ENCODE measurements at places on chromosomes 1 and 21.

- DNase-seq, result no peak
Measured at GRCh38 chr1:200889571-200889970, 5.1 kb upstream of the INAVA start.

DNA sequence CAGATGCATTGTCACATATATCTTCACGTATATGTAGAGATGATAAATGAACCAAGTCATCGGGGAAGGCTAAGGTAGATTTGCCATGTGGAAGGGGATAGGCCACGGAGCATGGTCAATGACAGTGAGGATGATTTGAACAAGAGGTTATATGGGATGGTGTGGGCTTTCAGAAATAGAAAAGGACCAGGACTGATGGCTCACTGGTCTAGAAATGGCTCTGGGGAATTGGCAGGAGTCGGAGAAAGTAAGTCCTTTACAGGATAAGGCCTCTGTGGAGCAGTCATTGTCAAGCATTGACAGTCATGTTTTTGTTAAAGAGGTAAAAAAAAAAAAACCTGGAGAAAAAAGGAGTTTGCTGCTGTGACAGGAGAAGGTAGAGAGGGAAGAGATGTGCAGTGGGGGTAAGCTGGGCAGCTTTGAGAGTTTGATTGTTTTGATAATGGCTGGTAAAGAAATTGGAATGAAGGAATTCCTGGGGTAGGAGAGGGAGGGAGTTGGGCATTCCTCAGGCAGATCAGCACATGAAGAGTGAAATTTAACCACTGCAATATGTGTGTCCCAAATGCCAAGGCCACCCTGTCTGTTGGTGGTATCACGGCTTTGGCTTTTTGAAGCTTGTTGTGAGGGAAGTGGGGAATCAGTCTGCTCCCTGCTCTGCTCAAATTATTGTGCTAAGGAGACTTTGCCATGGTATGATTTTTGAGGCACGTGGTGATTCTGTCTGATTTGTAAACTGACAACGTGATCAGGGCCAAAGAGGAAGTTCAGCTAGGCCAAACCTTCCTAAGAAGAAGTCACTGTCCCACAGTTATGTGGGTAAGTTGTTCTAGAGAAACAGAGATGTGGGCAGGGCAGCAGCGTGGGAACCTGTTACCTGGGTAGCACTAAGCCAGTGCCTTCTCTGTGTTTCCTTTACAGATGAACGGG is 26.0 kb downstream of the MACF1 start:
- no peak for DNase-seq

DNA sequence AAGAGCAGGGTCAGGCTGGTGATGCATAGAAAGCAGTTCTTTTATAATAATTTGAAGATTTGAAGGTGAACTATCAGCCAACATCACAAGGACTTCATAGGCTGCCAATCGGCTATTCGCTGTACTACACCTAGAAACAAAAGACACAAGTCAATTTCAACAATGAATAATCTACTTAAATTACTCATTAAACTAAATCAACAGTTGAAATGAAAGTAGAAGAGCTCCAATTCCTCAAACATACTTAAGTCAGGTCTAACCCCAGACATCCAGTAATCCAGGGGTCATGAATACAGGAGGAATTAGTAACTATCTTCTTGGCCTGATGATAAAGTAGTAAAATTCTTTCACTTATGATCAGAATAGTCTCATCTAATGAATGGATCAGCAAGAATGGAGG is 64.5 kb downstream of the PCSK9 start:
- no peak for DNase-seq

DNA sequence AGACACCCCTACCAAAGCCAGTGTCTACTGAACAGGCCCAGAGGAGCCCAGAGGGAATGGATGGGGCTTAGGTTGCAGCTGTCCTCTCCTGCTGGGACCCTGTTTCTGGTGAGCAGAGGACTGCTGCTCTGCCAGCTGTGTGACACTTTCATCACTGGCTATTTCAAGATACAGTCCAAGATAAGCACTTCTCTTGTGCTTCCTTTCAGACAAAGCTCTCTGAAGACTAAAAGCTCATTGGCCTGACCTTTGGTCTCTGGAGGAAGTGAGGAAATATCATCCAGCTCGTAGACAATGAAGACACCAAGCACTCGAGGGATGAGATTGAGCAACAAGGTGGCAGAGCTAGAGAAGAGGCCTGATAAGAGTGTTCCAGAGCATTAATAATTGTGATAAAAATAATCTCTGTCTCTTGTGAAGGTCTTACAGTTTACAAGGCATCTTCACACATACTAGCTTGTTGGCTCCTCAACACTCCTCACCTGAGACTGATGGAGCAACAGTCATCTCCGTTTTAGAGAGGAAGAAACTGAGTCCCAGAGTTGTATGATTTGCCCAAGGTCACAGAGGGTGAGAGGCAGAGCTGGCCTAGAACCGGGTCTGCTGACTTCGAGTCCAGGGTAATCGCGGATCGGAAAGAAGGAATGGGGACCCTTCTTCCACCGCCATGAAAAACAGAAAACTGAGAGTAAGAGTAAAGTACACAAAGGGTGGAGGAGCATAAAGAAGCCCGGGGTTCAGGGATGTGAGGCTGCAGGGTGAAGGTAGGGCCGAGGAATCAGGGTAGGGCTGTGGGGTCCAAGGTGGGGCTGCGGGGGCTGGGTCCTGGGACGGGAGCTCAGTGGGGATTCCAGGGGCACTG is 666 bp downstream of the PAFAH2 start:
- DNase-seq, result no peak

DNA sequence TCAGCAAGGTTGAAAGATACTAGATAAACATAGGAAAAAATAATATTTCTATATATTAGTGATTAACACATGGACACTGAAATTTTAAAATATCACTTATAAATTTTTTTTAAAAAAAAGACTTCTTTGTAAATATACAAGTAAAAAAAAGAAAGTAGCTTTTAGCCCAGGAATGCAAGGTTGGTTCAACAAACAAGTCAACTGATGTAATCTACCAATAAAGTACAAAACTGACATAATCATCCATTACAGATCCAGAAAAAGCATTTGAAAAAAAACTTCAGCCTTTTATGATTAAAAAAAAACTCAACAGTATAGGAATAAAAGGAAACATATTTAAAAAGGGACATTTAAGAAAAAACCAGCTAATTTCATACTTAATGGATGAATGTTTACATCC is 48.4 kb downstream of the TRMT1L start:
- no peak for DNase-seq

DNA sequence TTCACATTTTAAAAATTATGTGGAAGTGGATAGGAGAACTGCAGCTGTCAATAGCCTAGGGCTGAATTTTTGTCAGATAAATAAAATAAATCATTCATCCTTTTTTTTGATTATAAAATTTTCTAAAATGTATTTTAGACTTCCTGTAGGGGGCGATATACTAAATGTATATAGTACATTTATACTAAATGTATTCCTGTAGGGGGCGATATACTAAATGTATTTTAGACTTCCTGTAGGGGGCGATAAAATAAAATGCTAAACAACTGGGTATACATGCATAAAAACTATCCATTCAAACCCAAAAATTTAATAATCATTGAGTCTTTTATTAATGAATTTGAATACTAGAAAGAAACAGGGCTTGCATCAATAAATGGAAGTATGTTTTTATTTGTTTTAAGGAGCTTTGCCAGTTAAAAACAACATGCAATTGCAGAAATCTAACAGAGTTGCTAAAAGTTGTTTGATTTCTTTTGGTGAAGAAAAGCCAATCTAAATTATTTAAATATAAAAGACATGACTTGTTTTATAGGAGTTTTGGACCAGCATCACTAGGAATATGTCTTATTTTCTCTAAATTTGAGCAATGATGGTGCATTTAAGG is 31.4 kb downstream of the CLCA1 start:
- DNase-seq, result no peak
